Cortex of kidney (tissue), 1 donor: ENCODE measurements at places on chromosomes 3 and 15.

GRCh38 chr15:60283936-60284335 lies 113.8 kb downstream of the ANXA2 start:
- DNase-seq, result no peak

DNA sequence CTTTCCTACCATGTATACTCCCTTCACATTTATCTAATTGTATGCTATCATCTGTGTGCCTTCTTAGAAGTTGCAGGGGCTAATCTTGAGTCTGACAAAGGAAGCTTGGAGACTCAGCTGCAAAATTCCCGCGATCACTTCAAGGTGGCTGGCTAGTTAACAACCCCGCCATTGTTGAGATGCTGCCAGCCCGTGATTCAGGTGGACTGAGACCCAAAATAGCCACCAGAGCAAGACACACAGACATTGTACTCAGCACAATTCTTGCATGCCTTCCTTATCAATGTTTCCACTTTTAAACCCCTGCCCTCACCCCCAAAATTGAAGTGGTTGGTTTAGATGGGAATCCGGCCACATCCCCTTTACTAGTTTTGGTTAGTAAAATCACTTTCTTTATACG lies 225.8 kb upstream of the ZNF717 start:
- no peak for DNase-seq

DNA sequence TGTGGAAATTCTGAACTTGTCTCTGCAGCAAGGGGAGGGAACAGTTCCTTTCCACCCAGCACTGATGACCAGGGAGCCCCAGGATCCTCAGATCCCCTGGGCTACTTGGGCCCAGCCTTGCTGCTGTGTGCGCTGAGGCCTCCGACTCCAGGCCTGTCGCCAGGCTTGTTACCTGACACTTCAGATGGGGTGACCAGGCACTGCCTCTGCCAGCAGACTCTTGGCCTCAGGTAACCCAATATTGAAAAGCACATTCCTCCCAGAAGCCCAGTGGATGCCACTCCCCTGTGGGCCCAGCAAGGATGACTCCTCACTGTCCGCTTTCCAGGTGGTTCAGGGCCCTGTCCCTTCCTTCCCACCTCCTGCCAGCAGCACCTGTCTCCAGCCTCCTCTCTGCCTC lies 3.5 kb upstream of the PLA2G4E start:
- no peak for DNase-seq

DNA sequence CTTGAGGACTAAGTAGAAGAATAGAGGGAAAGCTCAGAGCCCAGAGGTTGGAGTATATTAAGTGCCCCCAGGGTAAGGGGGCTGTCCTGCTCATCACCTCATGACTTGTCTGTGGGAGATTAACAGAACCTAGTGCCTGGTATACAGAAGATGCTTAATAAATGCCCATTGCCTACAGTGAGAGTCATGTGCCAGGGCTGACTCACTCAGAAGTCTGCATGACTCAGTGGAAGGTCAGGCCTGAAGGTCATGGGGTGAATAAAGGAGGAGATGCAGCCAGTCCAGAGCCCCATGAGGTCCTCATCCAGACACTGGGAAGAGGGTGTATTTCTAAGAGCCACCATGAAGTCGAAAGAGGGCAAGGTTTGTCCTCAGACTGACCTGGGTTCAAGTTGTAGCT lies 62.5 kb upstream of the TLE3 start:
- no peak for DNase-seq

- DNase-seq, result no peak
Measured at GRCh38 chr3:150733373-150733935, 29.5 kb downstream of the SIAH2 start.

DNA sequence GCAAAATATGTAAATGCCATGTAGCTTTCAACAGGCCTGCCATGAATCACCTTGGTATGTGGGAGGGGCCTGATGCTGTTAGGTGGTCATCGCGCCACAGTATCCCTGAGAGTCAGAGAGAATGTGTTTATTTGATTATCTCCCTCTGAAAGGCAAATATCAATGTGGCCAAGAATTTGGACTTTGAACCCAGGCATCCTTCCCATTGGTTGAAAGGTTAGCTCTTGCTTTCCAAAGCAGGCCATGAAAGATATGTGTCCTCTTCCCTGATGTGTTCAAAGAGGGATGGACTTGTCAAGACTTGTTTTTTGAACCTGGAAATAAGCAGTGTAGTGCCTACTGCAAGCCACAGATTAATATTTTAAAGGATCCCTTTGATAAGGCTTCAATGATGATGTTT lies 36.7 kb downstream of the SRP14 start:
- no peak for DNase-seq

- DNase-seq, result no peak
Measured at GRCh38 chr15:43237842-43238470, 17.1 kb upstream of the EPB42 start.

GRCh38 chr15:93707751-93708150 lies 523.6 kb upstream of the MCTP2 start:
- no peak for DNase-seq

GRCh38 chr15:49863431-49864224 lies 242.8 kb downstream of the DTWD1 start:
- no peak for DNase-seq

GRCh38 chr15:84606653-84607120 lies 5.9 kb downstream of the ZSCAN2 start:
- no peak for DNase-seq

GRCh38 chr15:36867436-36867835 lies 232.9 kb downstream of the MEIS2 start:
- DNase-seq, result no peak

GRCh38 chr15:56844892-56845291 lies 73.6 kb upstream of the TCF12 start:
- no peak for DNase-seq

- DNase-seq, result no peak
Measured at GRCh38 chr15:80832686-80833085, 53.5 kb downstream of the CEMIP start.
